Stimulated activated CD8-positive, alpha-beta memory T cell treated with anti-CD3 and anti-CD28 coated beads, Interleukin-12 subunit alpha, Interleukin-12 subunit beta, amount 100 ng/mL, for 1 hour (primary cell): ENCODE measurements at places on chromosomes 7 and 10.

GRCh38 chr10:130174328-130174727 lies 38.1 kb downstream of the GLRX3 start:
- no peak for DNase-seq

DNA sequence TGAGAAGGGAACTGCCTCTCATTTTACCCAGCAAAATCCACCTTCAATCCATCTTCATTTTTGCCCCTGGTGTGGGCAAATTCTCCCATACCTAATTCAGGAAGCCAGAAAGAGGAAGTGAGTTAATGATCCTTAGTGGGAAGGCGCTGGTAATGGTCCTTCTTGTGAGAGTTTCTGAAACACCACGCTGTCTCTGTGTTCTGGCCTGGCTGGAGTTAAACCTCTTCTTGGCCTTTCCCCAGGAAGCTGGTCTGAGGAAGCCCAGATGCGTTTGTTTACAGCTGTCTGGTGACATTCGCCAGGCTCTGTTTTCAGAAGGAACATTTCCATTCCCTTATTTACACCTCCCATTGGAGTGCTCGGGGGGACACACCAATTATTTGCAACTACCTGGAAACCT lies 24.3 kb downstream of the HTRA1 start:
- no peak for DNase-seq

GRCh38 chr10:122525788-122526187 lies 34.8 kb upstream of the DMBT1 start:
- no peak for DNase-seq

DNA sequence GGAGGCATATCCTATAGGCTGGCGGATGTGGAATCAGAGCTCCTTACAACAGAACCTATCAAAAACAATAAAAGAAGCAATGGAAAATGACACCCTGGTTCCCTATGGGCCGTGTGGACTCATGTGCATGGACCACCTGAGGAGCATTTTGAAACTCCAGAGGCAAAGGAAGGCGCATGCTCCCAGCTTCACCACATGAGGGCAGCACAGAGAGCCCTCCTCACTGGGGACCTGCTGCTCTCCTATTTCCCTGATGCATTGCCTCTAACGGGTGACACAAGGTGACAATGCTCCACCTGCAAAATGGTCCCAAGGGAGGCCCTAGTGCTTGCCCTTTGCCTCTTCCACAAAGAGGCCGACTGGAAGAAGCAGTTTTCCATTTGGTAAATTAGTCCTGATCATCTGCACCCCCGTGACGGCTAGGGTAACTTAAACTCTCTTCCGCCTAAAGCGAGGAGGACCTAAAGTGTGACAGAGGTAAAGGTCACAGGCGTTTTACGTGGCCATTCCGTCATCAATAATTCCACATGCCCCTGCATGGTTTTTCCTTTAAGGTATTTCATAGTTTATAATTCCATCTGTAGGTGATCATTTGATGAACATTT lies 67.7 kb downstream of the GPAM start:
- DNase-seq = peak; percentile 11

- DNase-seq = no peak
These were observed 206.7 kb downstream of the POU6F2 start for GRCh38 chr7:39184391-39184790.

DNA sequence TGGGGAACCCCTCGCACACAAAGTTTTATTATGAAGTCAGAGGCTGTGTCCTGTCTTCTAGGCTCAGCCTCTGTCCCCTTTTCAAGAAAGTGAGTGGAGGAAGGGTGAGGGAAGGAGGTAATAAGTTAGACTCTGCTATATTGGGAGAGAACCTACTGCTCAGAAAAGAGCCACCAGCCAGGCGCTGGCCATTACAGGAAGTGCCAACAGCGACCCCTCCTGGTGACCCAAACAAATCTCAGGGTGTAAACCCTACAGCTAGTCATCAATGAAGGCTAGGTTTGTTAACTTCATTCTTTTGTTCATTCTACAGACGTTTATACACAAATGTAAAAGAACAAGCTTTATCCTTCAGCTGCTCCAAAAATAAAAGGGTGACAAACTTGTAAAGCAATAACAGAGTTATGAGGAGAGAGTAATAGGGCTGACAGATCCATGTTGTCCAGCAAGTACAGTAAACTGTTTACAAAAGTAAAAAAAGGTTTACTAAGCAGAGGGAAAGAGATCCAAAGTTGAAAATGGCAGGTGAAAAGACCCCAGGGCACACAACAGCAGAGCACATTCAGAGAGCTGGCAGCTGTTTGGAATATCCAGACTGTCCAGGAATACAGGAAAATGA lies 82.7 kb downstream of the FAM204A start:
- DNase-seq = no peak

DNA sequence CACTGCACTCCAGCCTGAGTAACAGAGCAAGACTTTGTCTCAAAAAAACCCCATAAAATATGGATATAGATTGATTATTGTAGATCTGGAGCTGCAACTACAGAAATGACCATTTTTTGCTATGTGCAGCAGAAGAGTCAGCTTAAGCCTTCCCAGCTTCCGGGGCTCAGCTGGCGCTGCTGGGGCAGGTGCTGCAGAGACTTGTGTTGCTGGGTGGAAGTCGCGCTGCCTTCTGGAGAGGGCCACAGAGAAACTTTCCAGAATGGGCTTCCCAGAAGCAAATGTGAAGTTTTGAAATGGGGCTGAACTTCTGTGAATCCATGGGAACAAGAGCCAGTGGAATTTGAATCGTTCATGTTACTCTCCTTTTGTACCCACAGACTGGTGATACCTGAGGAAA lies 37.3 kb upstream of the RSBN1L start:
- no peak for DNase-seq
